RWPE2 (cell line): ENCODE measurements at places on chromosomes 4 and X.

GRCh38 chr4:18777190-18777930 lies 755.8 kb upstream of the LCORL start:
- DNase-seq, result no peak

DNA sequence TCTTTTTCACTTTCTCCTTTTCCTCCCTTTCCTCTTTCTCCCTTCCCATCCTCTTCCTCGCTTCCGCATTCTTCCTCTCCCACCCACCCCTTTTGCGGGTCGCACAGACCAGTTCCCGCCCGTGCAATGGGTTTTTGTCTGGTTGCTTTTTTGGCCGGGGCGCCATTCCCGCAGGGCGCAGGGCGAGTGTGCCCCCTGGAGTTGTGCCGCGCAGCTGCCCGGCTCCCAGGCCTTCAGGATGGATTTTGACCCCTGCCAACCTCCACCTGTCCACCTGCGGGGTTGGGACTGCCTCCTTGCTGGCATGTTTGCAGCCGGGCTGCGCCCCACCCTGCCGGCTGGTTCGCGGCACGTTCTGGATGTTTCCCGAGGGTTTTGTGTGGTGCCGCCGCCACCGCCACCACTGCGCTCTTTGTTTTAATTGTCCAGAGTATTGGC lies 578 bp upstream of the SEL1L3 start:
- no peak for DNase-seq

- no peak for DNase-seq
Measured at GRCh38 chr4:128591482-128591881, 218.0 kb upstream of the JADE1 start.

DNA sequence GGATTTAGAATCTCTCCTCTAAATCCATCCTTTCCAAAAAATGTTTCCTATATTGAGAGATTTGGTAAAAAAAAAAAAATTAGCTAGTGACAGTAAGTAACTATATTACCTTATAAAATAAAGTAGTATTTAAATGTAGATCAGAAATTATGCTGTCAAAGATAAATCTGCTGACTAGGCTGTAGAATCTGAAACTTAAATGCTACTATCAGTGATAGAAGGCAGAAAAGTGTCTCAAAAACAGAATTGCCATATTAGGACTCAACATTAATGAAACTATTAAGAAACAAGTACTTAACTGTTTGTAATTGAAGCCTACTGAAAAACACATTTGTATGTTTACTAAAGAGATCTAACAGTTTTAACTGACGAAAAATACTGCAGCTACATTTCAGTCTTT lies 8.3 kb downstream of the TAF9B start:
- no peak for DNase-seq

GRCh38 chrX:18971506-18971905 lies 12.4 kb downstream of the PHKA2 start:
- DNase-seq, result no peak

- DNase-seq, result no peak
Measured at GRCh38 chr4:47647544-47647943, 162.5 kb downstream of the ATP10D start.

- no peak for DNase-seq
Measured at GRCh38 chrX:130395341-130395740, 6.4 kb upstream of the RBMX2 start.
